Astrocyte of the spinal cord (primary cell): ENCODE measurements at places on chromosomes 12 and 14.
A peak's percentile ranks its signal among the peaks of the same experiment; 100 is the strongest.

DNA sequence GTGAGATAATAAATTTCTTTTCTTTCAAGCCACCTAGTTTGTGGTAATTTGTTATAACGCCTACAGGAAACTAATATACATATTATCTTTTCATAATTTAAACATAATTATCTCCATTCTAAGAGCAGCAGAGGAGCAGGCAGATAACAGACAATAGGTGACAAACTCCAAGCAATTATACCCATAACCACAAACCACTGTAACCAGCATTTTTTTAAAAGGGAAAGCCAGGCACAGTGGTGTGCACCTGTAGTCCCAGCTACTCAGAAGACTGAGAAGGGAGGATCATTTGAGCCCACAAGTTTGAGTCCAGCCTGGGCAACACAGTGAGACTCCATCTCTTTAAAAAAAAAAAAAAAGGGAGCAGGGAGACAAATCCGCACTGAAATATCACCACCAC, 54.9 kb downstream of the ATF7 start:
- DNase-seq = no peak

DNA sequence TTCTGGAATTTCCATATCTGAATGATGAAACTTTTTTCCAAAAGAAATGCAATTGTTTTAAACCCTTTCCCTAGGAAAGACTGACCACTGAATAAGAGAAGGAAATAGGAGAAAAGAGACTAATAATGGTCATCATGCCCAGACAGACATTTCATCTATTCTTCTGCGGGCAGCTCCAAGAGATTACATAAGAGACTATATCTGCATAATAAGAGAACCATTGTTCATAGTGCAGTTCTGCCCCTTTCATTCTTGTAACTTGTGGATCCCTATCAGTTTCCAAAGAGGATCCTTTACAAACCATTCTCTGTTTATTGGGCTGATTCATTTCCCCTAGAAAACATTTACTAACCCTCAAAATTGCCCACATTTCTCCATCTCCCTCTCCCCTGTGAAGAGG, 197.8 kb downstream of the FSCB start:
- DNase-seq = no peak

DNA sequence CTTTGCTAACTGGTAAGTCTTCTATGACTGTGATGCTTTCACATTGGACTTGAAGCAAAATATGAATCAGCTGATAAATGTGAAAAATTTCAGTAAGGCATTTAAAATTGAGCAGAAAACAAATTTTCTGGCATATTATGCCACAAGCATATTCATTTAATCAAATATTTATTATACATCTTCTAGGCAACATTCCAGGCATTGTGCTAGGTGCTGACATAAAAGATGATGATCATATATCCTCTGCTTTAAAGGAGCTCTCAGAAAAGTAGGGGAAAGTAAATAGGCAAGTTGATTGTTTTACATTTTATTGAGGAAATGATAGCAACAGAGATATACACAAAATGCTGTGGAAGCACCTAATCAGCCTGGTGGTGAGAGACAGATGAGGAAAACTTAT, 248.9 kb downstream of the SLC16A7 start:
- DNase-seq = no peak

DNA sequence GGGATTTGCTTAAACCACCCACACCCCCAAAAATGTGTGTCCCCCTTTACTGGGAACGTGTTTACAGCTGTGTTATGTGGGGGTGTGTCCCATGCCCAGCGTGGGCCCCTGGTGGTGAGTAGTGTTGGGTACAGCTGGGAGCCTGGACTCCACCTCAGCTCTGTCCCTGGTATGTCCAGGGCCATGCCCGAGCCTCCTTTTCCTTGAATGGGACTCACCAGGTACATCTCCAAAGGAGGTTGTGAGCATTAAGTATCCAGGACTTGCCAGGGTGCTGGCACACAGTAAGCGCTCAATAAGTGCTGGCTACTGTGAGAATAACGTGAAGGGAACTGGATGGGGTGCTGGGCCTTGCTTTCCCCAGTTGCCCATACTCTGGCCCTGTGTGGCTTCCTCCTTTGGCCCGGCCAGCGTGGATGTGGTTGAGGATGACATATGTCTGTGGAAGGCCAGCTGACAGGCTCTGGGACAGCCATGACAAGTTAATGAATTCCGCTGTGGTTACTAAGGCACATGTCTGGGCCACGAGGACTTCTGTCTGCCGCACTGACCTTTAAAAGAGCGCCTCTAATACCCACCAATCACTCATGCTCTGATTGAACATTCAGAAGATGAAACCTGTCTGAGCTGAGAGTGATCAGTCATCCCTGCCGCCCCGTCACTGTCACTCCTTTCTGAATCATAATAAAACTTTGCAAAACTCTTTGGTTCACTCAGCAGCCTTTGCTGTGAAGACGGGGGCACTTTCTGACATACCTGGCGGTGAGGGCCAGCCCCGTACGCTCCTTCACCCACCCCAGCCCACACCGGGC, 74.7 kb downstream of the DIO3 start:
- no peak for DNase-seq

GRCh38 chr12:6818222-6818621, 3.4 kb upstream of the GPR162 start:
- DNase-seq = no peak

DNA sequence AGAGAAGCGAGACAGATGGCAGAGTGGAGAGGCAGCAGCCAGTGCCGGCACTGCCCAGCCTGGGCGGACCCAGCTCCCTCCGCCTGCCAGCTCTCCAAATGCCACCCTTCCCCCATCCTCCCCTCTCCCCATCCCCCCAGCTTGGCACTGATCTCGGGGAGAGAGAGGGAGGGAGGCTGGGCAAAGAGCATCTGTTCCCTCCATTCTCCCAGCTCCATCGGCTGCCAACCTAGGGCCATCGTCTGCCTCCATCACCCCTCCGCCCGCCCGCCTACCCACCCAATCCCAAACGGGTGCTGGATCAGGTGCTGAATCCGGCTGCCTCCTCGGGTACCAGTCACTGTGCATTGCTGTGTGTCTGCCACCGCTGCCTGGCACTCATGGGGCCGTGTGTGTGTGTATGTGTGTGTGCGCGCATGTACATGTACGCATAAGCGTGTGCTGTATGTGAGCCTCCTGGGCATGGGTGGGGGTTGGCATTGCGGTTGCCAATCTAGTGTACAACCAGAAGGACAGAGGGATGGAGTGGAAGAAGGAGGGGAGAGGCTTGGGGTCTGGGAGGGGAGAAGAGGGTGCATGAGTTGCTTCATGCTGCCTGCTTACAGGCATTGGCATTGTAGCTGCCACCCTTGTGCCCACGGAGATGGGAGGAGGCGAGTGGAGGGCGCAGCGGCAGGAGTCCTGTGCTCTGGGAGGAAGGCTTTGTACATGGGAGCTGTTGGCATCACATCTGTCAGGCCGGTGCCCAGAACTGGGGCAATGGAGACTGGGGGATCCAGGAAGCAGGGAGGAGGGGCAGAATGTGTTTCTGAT, 38.4 kb downstream of the ZFHX2 start:
- no peak for DNase-seq

GRCh38 chr12:45655186-45655585, 74.3 kb upstream of the ARID2 start:
- DNase-seq = no peak

GRCh38 chr12:87368259-87368658, 660.9 kb downstream of the C12orf50 start:
- DNase-seq = no peak

- DNase-seq = no peak
These were observed 339.6 kb upstream of the TBX3 start for GRCh38 chr12:115023279-115024265.

DNA sequence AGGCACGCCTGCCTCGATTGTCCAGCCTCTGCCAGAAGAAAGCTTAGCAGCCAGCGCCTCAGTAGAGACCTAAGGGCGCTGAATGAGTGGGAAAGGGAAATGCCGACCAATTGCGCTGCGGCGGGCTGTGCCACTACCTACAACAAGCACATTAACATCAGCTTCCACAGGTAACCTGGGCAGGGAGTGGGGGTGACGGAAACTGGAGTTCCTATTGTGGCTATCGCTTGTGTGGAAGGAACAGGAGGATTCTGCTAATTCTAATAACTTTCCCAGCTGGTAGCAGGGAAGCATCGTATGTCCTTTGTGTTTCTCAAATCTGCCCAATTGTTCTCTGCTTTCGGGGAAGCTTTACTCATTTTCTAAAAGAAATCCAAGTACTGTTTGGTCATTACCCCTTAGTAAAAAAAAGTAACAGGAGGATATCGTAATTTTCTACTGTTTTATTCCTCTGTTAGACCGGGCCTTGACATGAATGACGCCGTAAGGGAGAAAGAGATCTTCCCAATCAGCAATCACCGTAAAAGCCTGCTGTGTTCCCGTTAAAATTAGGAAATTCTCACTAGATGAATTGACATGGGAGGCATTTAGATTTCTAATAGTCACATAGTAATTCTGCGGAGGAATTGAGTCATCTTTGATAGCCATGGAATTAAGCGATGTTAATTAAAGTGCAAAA, 449 bp downstream of the THAP2 start:
- no peak for DNase-seq

GRCh38 chr14:22131749-22132476, 457.1 kb downstream of the DAD1 start:
- DNase-seq = no peak

DNA sequence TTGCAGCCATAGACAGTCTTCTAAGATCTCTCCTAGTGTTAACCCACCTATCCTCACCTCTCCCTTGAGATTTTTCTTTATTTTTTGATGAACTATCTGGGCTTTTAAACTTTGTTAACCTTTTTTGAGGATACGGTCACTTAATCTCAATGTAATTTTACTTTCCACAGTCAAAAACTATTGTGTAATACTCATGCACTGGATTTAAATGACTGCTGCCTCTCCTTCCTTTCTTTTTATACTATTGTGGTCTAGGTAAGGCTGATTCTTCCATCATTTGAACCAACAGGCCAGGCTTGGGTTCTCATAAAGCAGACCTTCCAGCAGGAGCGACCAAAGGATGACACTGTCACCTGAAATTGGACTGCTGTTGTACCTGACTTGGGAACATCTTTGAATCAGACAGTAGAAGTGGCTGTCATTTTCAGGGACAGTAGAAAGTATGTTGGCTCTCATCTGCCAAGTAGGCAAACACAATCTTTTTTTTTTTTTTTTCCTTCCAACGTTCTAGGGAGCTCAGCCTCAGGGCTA, 689 bp upstream of the PDE3A start:
- DNase-seq = no peak

DNA sequence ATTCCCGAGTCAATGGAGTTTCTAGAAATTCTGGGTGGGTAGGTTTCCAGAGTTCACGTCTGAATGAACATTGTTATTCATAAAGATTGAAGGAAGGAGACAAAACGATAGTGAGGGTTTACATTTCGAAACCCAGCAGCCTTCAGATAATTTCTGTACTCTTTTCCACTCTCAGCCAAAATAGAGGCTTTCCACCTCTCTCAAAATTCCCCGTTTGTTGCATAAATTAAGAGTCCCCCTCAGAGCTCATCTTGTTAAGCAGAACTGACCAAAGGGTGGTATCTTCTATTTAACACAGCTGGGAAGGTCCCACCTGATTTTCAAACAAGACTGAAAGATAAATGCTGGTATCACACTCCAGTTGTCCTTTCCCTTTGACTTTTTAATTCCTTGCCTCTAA, 21.5 kb upstream of the YARS2 start:
- DNase-seq = no peak

DNA sequence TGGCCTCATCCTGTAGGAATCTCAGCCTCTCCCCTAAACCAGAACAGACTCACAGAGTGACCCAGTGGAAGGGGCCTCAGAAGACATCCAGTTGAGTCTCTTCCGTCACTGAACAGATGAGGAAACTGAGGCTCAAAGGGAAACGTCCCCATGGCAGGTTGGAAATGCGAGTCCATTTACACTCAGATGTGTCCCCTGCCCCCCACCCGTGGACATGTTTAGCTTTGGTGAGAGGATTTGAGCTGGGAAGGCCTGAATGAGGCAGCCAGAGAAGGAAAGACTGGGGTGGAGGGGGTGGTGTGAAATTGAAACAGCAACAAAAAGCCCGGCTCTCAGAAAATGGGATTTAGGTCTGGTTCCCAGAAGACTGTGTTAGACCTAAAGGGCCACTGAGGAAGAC, 1.7 kb downstream of the FAIM2 start:
- DNase-seq = no peak

GRCh38 chr12:54390176-54390667, 5.7 kb upstream of the ZNF385A start:
- DNase-seq = no peak

GRCh38 chr12:13534645-13535398, 338.3 kb downstream of the EMP1 start:
- peak; percentile 50 for DNase-seq

GRCh38 chr14:58077621-58078020, 74.4 kb downstream of the ARMH4 start:
- DNase-seq = no peak

DNA sequence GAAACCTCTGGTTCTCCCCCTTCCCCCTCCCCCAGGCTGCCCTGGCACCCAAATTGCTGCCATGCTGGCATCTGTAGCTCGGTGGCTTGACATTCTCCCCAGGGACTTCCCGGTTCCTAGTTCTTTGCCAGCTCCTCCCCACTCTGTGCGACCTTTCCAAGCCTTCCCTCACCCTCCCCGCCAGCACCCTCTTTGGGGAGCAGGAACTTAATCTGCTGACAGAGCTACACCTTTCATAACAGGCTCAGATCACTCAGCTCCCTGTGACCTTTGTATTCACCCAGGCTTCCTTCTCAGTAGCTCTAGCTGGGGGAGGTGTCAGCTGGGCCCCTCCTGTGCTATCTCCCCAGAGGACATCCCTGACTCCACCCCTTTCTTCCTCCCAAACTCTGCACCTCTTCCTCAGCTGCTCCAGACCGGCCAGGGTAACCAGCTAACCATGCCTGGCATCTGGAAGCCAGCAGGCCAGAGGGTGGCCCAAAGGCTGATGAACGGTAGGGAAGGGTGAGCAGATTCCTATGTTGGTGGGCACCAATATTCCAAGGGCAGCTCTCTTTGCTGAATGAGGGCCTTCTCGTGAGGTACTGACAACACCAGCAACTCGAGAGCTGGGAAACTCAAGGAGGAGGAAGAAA, 1.8 kb upstream of the COX14 start:
- no peak for DNase-seq

GRCh38 chr14:75831455-75831854, 150.3 kb downstream of the TGFB3 start:
- DNase-seq = peak; percentile 93

GRCh38 chr14:75340921-75341320, 62.3 kb downstream of the FOS start:
- peak; percentile 3 for DNase-seq

DNA sequence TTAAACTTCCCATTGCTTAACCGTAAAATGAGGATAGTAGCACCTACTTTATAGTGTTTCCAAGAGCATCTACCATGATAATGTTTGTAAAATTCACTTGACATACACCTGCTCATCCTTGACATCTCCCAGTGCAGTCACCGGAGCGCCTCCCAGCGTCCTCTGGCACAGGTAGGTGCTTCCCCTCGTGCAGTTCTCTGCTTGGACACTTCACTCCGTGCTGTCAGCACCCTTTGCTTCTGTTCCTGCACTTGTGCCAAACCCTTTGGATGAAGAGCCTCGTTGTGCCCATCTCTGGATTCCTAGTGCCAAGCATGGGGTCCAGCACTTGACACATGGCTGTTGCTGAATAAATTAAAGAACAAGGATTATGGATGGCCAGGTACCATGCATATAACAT, 28.3 kb downstream of the ETV6 start:
- no peak for DNase-seq

- no peak for DNase-seq
These were observed 497.9 kb downstream of the EGLN3 start for GRCh38 chr14:33452995-33453394.

- no peak for DNase-seq
These were observed 11.0 kb downstream of the ZFC3H1 start for GRCh38 chr12:71652656-71653055.
